ENCODE measurements at places on chromosomes 7 and 10.

GRCh38 chr10:17257466-17258321, 29.7 kb downstream of the VIM start:
- peak; percentile 35 for DNase-seq

- DNase-seq = no peak
These were observed 5.4 kb downstream of the CHST15 start for GRCh38 chr10:124087672-124088634.

GRCh38 chr10:117535298-117536071, 7.1 kb upstream of the EMX2 start:
- DNase-seq = no peak

- DNase-seq = no peak
These were observed 408.3 kb upstream of the ANKRD30A start for GRCh38 chr10:36717118-36717517.

- DNase-seq = no peak
These were observed 39.7 kb downstream of the AP5Z1 start for GRCh38 chr7:4815121-4815520.

GRCh38 chr7:124250297-124251034, 217.6 kb upstream of the TMEM229A start:
- no peak for DNase-seq

- no peak for DNase-seq
These were observed 118.2 kb upstream of the C7orf33 start for GRCh38 chr7:148472406-148472805.

- no peak for DNase-seq
These were observed 37.8 kb downstream of the CRHR2 start for GRCh38 chr7:30644286-30644955.

- DNase-seq = no peak
These were observed 1071.5 kb upstream of the C7orf33 start for GRCh38 chr7:147519062-147519461.

GRCh38 chr10:132375116-132375794, 21.7 kb upstream of the PWWP2B start:
- no peak for DNase-seq

Measured in HS-5 (cell line).